ENCODE measurements at places on chromosomes 16 and 17.

- DNase-seq = no peak
These were observed 20.4 kb downstream of the ZNHIT3 start for GRCh38 chr17:36506831-36507230.

DNA sequence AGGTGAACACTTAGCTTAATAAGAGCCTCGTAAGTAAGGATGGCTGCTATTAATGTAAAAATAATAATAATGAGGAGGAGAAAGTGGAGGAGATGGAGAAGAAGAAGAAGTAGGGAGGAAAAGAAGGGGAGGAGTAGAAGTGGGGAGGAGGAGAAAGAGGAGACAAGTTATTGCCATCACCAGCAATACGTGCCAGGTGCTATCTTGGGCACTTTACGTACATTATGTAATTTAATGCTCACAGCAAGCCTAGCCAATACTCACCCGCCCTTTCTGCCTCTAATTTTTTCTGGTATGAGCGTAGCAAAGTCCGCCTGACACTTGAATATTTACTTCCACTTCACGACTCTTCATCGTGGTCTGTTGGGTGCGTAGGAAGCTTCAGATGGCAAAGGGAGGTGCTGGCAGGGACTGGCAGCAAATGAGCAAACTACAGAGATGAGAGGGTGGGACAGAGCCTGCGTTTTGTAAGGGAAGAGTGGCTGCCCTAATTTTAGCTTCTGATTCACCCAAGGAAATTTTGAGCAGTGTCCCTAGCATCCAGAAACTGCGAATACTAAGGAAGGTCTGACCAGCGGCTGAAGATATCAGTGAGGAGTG is 42.1 kb upstream of the CDH13 start:
- no peak for DNase-seq

DNA sequence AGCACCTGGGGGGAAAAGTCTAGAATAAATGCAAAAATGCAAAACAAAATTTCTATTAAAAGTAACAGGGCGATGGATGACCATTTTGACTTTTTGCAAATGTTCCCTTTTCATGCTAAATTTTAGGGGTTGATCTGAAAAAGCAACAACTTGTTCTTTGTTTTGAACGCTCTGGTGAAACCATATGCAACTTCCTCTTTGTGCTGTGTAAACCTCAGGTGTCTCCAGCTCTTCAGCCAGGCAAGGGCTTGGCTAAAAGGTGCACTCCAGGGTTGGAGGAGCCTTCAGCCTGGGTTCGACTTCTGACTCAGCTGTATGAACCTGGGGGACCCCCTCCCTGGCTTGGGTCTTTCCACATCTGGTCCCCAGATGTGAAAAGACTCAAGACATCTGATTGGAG is 9.5 kb downstream of the IRF8 start:
- DNase-seq = no peak

DNA sequence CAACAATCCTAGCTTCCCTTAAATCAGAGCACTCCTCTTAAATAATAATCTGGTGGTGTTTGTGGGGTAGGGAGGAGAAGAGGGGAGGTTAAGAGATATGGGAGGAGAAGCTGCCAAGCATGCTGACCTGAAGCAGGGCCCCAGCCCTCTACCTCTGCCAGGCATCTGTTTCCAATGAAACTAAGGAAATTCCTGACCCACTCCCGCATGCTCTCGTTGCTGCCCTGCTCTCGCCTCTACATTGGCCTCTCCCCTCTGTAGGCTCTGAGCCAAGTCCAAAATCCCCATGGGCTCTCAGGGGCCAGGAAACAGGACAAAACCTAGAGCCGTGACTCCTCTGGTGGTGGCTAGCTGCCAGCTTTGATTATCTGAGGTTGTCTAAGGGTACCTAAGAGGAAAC is 559.5 kb upstream of the CDH11 start:
- DNase-seq = no peak

- no peak for DNase-seq
These were observed 84.2 kb downstream of the KCNJ12 start for GRCh38 chr17:21460358-21460757.
